ENCODE measurements at places on chromosomes 7 and 10.
A peak's percentile ranks its signal among the peaks of the same experiment; 100 is the strongest.

GRCh38 chr10:32060347-32060746 lies 4.1 kb upstream of the KIF5B start:
- DNase-seq, result no peak

DNA sequence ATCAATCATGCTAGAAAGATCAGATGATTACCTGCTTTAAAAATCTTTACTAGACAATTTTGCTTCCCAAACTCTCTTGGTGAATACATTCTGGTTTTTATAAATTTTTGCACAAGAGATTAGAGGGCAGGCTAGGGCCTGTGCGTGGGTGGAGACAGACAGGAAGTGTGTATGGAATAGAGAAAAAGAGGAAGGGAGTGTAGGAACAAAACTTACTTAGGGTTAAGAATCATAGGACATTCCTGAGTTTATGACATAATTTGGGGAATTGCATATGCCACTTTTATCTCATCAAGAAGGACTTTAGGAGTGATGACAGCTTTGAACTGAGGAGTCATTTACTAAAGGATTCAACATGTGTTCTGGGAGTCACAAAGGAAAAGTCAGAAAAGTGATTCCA lies 31.3 kb downstream of the LAMB1 start:
- no peak for DNase-seq

DNA sequence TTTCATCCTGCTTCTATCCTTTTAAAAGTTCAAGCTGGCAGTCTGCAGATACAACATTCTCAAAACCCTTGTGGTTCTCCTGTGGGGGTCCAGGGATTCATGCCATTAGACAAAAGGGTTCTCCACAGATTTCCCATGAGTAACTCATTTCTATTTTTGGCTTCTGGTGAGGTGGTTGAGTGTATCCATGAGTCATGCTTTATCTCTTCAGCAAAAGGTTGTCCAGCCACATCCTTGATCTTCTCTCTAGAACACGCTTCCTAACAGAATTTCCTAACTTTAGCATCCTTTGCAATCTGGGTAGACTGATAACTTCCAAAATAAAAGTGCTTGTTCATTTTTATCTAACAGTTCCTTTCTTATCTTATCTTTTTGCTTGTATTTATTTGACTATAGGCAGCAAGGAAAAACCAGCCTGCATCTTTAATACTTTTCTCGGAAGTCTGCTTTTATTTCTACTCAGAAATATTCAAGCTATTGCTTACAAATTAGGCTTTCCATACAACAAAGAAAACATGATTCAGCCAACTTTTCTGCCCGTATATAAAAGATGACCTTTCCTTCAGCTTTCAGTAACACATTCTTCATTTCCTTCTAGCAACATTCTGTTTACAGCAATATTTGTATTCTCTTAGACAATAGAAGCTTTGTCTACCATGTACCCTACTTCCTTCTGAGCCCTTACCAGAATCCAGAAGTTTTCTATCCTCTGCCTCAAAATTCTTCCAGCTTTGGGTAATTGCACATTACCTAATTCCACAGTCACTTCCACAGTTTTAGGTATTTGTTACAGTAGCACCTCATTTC lies 79.3 kb upstream of the IL6 start:
- no peak for DNase-seq

DNA sequence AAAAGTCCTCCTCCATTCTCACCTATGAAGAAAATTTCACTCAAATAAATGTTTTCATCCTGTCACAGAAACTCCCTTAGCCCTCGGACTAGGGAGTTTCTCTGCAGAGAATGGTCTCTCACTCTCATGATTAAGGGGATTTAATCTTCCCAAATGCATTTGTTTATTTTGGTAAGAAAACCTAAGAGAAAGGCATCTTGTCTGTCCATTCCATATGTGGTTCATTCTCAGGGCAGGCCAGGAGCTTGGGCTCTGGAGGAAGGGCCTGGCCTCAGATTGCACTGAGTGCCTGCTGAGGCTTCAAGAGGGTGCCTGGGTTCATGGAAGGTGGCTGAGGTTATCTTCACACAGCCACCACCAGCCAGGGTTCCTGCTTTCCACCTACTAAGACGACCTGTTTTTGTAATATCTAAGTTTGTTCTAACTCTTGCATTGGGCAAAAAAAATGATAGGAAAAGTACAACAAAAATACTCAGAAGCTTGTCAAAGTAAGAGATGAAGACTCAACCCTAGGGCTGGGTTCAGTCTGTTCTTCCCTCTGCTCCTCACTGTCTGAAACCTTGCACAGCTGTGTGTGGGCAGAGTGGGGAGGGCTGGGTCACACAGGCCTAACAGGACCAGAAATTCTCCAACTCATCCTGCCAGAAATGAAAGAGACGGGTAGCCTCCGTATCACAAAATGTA lies 186.7 kb downstream of the CXCL12 start:
- DNase-seq, result no peak

- DNase-seq, result peak; percentile 17
Observed at GRCh38 chr7:5223646-5224340, 33.8 kb downstream of the WIPI2 start.

GRCh38 chr10:45249978-45250693 lies 65.3 kb downstream of the OR13A1 start:
- DNase-seq, result no peak

- no peak for DNase-seq
Observed at GRCh38 chr10:5890452-5890915, 441 bp downstream of the FBH1 start.

GRCh38 chr10:76667408-76668370 lies 969.9 kb downstream of the KCNMA1 start:
- peak; percentile 48 for DNase-seq

- no peak for DNase-seq
Observed at GRCh38 chr10:43042503-43043341, 34.1 kb upstream of the RET start.

GRCh38 chr7:136857573-136857972 lies 10.9 kb upstream of the CHRM2 start:
- no peak for DNase-seq

DNA sequence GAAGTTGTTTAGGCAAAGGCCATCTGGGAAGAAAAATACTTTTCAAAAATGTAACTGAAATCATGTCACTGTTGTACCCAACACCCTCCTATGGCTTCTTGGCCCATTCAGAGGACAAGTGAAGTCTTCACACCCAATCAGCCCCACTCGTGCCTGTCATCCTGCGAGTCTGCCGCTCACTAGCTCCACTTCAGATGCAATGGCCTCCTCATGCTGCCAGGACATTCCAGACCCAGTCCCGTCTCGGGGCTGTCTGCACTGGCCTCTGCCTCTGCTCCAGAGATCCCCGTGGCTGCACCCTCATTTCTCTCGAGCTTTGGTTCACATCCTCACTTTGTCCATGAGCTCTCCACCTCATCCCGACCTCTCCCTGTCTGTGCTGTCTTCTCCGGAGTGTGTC lies 227.1 kb downstream of the KCNMA1 start:
- DNase-seq, result no peak

DNA sequence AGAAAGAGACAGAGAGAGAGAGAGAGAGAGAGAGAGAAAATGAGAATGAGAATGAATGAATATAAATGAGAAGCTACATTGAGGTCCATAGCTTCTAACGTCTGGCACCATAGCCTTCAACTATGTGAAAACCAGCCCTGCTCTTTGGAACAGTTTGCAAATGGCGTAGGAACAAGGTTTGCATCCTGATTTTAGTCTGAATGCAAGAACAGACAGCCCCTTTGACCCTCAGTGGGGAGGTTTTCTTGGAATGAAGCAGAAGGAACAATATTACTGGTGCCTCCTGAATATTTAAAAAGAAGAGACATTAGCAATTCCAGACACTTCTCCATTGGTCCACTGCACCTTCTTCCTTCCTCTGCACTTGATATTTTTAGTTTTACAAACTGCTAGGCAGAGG lies 23.0 kb downstream of the LHPP start:
- DNase-seq, result no peak

DNA sequence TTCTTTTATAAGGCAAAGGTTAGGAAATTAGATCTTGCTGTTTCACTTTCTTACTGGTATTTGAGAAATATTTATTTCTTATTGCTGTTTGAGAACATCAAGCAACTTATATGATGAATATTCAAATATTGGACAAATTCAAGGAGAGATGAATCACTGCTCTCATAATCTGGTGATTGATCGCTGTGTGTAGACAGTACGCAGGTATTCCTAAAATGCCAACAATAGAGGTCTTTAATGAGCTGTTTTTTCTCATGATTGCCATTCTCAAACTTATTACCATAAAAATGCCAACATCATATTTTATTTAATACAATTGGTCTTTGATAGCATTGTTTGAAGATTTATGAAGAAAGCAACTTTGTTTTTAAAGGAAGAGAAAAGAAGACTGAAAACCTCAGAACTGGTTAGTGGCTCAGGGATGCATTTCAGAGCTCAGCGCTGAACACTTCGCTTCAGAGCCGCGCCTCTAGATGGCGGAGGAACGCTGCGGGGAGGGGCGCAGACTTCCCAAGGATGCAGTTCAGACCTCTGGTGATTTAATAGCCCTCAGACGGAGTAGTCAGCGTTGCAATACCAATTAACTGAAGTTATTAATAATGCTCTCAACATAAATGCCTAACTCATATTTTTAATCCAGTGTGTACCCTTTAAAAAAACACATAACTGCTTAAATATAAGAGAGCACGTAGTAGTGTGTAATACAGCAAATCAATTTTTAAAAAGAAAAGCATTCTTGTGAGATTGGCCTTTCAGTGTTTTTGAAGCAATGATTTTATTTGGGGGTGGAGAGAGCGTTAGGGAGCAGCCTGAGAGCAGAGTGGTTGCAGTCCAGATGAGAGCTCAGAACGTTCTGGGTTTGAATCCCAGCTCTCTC lies 38.5 kb upstream of the STEAP4 start:
- peak; percentile 60 for DNase-seq

- no peak for DNase-seq
Observed at GRCh38 chr10:22634093-22634492, 80.3 kb downstream of the PIP4K2A start.

GRCh38 chr10:84743483-84743882 lies 415.1 kb downstream of the CCSER2 start:
- DNase-seq, result no peak

GRCh38 chr7:2151801-2152612 lies 80.7 kb downstream of the MAD1L1 start:
- no peak for DNase-seq

GRCh38 chr10:62616885-62617590 lies 187.5 kb upstream of the ADO start:
- DNase-seq, result no peak

GRCh38 chr7:27191161-27191731 lies 6.2 kb upstream of the HOXA11 start:
- DNase-seq, result peak; percentile 25

GRCh38 chr7:87231258-87231657 lies 11.7 kb upstream of the TMEM243 start:
- peak; percentile 57 for DNase-seq

- DNase-seq, result no peak
Observed at GRCh38 chr7:116579835-116580234, 55.0 kb downstream of the CAV1 start.

- no peak for DNase-seq
Observed at GRCh38 chr7:37491919-37492694, 43.4 kb upstream of the ELMO1 start.

GRCh38 chr7:129202058-129202777 lies 13.8 kb downstream of the SMO start:
- DNase-seq, result no peak

- no peak for DNase-seq
Observed at GRCh38 chr10:102669206-102670064, 25.2 kb downstream of the TRIM8 start.

- DNase-seq, result no peak
Observed at GRCh38 chr10:125102246-125102645, 58.1 kb downstream of the CTBP2 start.

GRCh38 chr10:9024210-9024609 lies 969.7 kb downstream of the GATA3 start:
- no peak for DNase-seq

DNA sequence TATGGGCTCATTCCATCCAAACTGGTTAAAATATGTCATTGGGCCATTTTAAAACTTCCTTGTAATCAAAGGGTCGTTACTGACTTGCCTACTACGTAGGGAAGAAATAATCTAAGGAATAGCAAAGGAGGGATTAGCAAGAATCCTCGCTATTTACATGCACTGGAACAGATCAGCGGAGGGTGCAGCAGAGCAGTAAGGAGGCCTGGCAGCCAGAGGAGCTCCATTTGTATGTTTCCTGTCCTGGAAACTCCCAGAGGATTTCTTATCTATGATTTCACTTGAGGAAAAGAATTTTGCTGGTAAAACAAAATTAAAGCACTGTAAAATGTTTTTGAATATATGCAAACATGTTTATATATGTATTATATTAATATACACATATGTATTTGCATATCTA lies 107.3 kb downstream of the TPK1 start:
- DNase-seq, result no peak

DNA sequence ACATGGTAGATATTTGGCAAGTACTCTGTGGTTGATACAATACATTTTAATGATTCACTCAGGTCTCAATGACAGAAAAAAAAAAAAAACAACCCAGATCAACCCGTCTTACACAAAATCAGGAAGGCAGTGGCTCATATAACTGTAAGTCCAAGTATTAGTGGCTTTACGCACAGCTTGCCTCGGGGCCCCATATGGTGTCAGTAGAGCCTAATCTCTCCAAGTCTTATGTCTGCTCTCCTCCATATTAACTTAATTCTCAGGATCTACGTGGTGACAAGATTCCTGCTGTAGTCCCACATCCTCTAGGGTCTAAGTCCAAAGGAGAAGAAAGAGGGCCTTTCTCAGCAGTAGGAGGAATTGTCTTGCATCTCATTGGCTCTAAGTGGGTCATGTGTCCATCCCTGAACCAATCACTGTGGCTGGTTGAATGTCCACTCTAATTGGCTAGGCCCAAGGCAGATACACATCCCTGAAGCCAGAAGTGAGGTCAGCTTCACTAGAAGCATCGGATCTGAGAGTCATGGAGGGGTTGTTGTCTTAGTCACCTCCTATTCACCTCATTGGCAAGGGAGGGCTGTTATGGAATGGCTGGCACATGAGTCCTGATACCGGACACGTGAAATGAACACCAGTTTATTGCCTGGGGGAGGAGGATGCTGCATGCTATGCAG lies 20.5 kb upstream of the PLPP4 start:
- DNase-seq, result no peak

- DNase-seq, result no peak
Observed at GRCh38 chr7:855686-856369, 20.5 kb upstream of the GET4 start.

- peak; percentile 93 for DNase-seq
Observed at GRCh38 chr10:19815731-19816410, 361 bp upstream of the PLXDC2 start.

DNA sequence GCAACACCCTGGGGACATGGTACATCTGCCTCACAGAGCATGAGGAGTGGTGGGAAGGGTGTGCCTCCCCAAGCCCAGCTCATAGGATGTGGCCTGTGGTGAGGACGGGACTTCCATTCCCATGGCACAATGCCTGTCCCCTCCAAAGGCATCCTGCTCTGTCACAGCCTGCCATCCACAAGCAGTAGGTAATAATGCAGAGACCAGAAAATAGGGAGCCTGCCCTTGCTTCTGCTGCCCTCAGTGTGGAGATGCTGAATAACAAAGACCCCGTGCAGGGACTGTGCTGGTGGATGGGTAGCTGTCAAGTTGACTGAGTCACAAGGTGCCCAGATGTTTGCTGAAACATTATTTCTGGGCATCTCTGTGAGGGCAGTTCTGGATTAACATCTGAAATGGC lies 199.9 kb upstream of the GRB10 start:
- DNase-seq, result no peak

GRCh38 chr7:101575721-101576120 lies 53.4 kb downstream of the MYL10 start:
- no peak for DNase-seq

- DNase-seq, result no peak
Observed at GRCh38 chr7:142407939-142408570, 150.2 kb upstream of the PRSS58 start.

- no peak for DNase-seq
Observed at GRCh38 chr7:50687575-50688225, 95.0 kb downstream of the GRB10 start.
